ENCODE measurements at places on chromosomes 13 and 19.
A peak's percentile ranks its signal among the peaks of the same experiment; 100 is the strongest.

GRCh38 chr19:58434217-58434616 is 5.7 kb downstream of the ZNF132 start:
- no peak for DNase-seq

GRCh38 chr19:35609851-35610353 is 2.6 kb upstream of the HAUS5 start:
- DNase-seq = no peak

DNA sequence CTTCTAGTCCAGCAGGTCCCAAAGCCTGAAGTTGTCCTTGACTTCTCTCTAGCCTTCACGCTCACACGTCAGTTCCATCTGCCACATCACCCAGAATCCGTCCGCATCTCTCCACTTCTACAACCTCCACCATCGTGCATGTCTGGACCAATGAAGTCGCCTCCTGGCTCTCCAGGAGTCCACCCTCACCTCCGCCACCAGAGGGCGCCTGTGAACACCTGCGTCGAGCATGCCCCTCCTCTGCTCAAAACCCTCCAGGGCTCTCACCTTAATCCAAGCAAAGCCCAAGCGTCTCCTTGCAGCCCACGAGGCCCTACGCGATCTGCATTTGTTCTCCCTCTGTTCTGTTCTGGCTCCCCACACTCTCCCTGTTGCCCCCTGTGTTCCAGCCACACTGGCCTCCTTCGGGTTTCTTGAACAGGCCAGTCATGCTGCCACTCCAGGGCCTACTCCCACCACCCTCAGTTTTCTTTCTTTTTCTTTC is 3.7 kb downstream of the USHBP1 start:
- DNase-seq = peak; percentile 90

DNA sequence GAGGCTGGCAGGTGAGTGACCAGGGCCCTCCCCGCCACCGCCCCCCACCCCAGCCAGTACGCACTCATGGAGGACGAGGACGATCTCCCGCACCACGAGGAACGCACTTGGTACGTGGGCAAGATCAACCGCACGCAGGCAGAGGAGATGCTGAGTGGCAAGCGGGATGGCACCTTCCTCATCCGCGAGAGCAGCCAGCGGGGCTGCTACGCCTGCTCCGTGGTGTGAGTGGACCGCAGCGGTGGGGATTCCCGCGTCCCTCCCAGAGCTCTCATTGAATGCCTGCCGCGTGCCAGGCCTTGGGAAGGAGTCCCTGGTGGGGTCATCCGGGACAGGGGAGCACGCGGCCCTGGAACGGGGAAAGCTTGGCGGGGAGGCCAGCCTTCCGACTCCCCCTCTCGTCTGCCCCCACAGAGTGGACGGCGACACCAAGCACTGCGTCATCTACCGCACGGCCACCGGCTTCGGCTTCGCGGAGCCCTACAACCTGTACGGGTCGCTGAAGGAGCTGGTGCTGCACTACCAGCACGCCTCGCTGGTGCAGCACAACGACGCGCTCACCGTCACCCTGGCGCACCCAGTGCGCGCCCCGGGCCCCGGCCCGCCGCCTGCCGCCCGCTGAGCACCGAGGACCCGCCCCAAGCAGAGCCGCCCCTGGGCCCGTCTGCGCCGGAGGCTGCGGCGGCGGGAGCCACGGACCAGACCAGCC is 4.8 kb upstream of the IFI30 start:
- no peak for DNase-seq

DNA sequence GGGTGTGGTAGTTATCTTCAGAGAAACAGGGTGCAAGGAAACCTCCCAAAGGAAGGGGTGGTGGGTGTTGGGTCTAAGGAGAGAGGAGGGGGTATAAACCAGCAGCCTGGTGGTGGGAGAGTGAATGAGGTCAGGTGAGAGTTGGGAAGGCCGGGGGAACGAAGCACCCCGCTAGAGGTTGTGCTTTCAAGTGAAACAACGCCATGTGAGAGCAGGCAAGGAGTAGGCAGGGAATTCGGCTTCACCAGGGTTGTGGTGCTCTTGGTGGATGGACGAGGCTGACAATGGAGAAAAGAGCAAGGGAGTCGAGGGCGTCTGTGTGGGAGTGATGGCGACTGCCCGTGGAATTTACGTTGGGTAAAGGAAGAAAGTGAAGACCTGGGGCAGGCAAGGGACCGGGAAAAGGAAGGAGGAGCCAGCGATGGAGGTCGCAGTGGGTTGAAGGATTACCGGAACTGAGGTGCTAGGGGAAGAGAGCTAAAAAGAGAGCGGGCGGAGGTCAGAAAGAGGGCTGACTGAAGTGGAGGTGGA is 2.1 kb upstream of the MLNR start:
- DNase-seq = no peak

GRCh38 chr19:6125571-6125989 is 9.9 kb upstream of the ACSBG2 start:
- DNase-seq = no peak

- DNase-seq = no peak
These were observed 994 bp downstream of the CCDC194 start for GRCh38 chr19:17393002-17393401.

GRCh38 chr19:19381007-19381926 is 24.2 kb upstream of the GATAD2A start:
- DNase-seq = no peak

DNA sequence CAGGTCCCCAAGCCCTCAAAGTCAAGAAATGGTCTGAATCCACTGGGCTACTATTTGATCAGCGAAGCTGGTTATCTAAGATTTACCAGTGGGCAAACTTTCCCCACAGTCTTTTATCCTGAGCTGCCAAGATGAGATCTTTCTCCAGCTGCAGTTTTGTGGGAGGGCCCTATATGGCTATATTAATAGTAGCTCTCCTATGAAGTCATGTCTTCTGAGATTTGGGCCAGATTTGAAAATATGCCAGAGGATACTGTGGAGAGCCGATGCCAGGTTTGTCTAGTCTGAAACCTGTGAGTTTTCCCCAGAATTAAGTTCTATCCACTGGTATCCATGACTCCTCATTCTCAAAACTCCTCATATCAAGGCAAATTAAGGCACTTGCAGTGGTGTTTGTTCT is 173.2 kb downstream of the FLT1 start:
- no peak for DNase-seq

DNA sequence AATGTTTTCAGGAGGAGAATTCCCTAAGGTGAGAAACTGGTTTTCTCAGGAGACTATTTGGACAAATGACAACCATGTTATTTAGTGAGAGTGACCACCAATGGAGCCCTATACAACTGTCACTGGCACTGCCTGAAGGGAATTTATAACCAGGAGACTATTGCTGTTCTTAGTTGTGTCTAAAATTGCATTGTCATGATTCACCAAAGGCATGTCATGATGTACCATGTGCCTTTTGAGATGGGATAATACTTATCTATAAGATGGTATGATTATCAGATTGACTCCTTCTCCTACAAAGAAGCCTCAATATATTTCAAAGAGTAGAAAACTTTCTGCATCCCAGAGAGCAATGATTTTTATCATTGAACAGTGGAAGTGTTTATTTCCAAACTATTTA is 739.4 kb upstream of the GPC6 start:
- no peak for DNase-seq

DNA sequence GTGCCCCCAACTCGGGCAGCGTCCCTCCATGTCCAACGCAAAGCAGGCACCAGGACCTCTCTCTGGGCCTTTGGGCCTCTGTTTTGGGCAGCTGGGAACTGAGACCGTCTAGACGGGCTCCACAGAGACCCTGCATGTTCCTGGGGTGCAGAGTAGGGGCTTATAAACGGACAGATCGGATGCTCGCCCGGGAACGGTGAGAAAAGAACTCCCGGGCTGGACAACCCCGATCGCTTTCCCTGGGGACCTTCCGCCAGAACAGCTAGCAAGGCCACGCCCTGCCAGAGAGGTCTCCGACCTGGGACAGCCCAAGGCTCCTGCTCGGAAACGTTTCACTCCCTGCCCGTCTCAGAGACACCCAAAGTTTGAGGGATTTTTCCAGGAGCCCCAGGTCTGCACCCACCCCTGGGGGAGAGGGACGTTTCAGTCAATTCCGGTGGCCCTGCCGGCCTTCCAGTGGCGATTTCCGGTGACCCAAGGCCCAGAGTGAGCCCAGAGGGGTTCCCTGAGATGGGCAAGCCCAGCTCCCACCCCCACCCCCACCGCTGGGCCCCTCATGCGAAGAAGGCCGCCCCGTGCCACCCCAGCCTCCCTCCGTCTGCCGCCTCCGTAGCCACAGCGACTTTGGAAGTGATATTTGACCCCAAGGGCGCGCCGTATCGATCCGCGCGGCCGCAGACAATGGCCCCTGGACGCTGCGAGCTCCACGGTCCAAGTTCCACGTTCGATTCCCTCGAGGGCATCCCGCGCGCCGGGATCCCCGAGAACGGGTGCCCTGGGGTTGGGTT is 1.7 kb downstream of the NR2F6 start:
- no peak for DNase-seq

- no peak for DNase-seq
These were observed 386.2 kb downstream of the IRS2 start for GRCh38 chr13:109400209-109400608.

GRCh38 chr13:105972306-105972721 is 563.1 kb downstream of the EFNB2 start:
- no peak for DNase-seq

Measured in type B pancreatic cell (in vitro differentiated cells).